ENCODE measurements at places on chromosomes 7 and 10.

- DNase-seq, result no peak
Observed at GRCh38 chr7:1700536-1701333, 30.7 kb downstream of the ELFN1 start.

DNA sequence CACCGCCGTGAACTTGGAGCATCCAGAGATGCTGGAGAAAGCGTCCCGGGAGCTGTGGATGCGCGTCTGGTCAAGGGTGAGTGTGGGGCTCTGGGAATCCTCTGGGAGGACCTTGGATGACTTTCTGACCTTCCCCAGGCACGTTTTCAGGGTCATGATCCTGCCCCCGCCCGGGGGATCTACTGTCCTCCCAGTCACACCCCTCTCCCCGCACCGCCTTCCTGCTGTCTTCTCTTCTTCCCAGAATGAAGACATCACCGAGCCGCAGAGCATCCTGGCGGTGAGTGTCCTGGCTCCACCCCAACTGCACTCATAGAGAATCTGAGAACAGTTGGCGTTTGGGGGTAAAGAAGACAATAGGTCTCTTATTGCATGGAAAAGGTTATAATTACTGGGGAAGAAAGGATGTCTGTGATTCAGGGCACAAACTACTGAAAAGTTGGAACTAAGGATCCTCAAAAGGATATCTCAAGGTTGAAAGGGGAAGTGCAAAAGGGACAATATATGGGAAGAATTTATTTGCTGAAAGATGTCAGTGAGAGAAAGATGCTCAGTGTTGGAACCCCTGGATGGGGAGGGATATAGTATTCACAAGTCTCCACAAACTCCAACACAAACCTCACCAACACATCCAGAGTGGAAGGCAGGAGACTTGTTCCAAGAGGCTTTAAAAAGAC lies 1.9 kb downstream of the GSTK1 start:
- no peak for DNase-seq

- no peak for DNase-seq
Observed at GRCh38 chr7:159121068-159121467, 23.6 kb downstream of the VIPR2 start.

GRCh38 chr10:111956841-111957240 lies 226.7 kb downstream of the GPAM start:
- no peak for DNase-seq

DNA sequence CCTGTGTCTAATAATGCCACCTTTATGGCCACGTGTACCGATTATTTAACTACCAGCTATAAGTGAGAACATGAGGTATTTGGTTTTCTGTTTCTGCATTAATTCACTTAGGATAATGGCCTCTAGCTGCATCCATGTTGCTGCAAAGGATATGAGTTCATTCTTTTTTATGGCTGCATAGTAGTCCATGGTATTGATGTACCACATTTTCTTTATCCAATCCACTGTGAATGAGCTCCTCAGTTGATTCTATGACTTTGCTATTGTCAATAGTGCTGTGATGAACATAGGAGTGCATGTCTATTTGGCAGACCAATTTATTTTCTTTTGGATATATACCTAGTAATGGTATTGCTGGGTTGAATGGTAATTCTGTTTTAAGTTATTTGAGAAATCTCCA lies 96.4 kb downstream of the SLC25A40 start:
- no peak for DNase-seq

DNA sequence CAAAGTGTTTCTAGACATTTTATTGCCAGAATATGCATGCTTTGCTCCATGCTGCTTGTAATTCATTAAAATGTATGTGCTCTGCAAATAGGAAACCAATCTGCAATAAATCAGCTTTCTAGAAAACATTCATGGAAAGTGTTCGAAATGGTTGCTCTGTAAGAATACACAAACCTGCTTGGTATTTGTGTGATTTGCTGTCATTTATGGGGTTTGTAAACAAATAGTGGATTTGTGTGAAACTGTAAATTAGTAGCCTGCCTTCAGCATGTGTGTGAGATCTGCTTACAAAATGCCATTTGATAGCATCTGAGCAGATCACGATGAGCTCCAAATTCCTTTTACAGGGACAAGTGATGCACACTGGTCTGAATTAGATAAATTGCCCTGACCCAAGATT lies 219.0 kb upstream of the CSTF2T start:
- DNase-seq, result no peak

DNA sequence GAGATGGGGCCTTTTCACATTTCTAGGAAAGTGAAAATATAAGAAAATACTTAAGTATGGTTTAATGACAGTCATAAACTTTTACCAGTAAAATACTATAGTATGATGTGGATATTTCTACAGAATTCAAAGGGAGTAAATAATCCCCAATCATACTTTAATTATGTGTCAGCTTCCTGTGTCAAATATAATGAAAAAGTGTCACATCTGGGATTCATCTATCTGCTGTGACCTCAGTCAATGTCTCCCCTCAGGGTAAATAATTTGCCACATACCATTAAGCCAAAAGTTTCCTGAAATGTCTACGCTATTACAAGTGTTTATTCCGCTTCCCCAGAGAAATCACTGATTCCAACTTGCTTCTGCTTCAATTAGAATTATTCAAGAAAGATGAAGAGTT lies 110.5 kb downstream of the ITGA8 start:
- no peak for DNase-seq

- DNase-seq, result no peak
Observed at GRCh38 chr10:73855413-73855812, 18.9 kb downstream of the CAMK2G start.

GRCh38 chr10:62708569-62708968 lies 96.0 kb upstream of the ADO start:
- DNase-seq, result no peak

DNA sequence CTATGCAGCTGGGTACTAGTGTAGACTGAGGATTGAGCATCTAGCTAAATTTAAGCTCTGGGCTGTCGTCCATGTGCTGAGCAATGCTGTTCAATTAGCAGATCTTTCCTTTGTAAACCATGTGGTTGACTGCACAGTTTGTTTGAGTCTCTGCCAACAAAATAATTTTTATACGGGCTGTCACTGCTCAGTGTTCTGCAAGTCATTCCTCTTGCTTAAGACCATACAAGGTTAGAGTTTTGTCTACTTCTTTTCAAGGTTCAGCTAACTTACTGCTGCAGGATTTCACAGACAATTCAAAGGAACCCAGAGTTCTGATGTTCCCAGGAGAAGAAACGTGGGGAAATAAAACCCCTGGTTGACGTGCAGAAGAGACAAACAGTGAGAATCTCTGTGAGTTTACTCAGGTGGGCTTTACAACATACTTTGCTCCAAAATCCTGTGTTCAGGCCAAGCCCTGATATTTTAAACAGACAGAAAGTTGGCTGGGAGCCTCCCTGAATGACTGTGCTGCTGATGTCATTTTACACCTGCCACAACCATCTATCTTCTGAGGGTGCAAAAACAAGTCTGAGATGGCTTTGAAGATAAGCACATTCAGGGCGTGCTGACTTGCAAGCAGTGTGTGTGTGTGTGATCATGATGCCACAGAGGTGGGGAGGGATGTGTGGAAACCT lies 177.1 kb upstream of the SVIL start:
- no peak for DNase-seq

GRCh38 chr7:5429253-5429856 lies 5.7 kb upstream of the TNRC18 start:
- no peak for DNase-seq

DNA sequence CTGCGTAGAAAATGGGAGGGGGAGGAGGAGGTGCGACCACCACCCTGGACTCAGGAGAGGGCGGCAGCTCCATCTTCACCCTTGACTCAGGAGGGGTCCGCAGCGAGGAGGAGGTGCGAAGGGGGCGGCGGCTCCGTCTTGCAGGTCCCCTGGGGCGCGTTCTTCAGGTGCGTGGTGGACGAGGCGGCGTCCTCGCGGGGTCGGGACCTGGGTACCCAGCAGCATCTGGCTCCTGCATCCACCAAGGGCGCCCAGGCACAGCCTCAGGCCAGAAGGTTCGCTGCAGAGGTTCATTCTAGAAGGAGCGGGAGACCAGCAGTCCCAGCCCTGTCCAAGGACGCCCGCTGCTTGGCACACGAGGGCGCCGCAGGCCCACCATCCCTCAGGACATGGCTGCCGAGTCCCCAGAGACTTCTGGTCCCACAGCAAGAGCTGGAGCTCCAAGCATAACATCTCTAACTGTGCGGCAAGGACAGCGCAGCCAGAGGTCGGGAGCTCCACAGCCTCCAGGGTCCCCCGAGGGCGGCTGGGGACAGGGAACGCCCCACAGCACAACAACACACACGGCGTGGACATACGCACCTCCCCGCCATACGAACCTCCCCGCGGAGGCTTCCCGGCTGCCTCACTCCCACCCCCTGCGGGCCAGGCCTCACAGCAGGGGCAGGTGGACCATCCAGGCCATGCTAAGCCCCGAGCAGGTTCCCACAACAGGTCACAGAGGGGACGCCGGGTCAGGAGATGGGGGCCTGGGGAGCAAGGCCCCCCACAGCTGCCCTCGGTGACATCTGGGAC lies 16.8 kb upstream of the DPYSL4 start:
- DNase-seq, result no peak

- no peak for DNase-seq
Observed at GRCh38 chr10:97215619-97216260, 30.0 kb upstream of the SLIT1 start.

- DNase-seq, result no peak
Observed at GRCh38 chr7:38215115-38215514, 37.1 kb downstream of the STARD3NL start.

DNA sequence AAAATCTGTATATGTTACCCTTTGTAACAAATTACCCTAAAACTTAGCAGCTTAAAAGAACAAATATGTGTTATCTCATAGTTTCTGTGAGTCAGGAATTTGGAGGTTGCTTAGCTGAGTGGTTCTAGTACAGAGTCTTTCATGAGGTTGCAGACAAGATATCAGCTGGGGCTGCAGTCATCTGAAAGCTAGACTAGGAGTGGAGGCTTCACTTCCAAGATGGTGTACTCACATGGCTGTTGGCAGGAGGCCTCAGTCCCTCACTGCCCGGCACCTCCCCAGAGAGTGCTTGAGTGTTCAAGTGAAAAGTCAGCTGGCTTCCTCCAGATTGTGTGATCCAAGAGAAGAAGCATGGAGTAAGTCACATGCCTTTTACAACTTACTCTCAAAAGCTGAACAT lies 16.9 kb upstream of the GGCT start:
- DNase-seq, result no peak

- DNase-seq, result no peak
Observed at GRCh38 chr10:76206797-76207352, 775.5 kb downstream of the LRMDA start.

DNA sequence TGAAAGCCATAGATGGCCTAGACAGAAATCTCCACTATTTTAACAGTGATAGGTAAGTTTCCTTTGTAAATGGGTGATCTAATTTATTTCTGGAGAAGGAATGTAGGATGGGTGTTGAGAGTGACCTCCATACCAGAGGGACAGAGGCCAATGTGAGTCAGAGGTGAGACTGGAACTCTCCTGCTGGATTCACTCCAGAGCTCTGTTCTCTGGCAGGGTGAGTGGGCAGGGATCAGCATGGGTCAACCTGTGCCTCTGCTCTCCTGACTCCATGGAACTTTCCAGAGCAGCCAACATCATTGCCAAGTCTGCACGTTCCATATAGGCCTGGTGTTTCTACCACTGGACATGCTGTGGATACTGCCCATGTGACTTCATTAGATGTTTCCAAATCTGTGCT lies 11.4 kb downstream of the AKR1C3 start:
- DNase-seq, result no peak

- no peak for DNase-seq
Observed at GRCh38 chr7:154640266-154640865, 362.6 kb downstream of the PAXIP1 start.

GRCh38 chr10:52004342-52004949 lies 305.1 kb upstream of the CSTF2T start:
- no peak for DNase-seq

- DNase-seq, result no peak
Observed at GRCh38 chr10:51629934-51630639, 69.3 kb downstream of the CSTF2T start.

DNA sequence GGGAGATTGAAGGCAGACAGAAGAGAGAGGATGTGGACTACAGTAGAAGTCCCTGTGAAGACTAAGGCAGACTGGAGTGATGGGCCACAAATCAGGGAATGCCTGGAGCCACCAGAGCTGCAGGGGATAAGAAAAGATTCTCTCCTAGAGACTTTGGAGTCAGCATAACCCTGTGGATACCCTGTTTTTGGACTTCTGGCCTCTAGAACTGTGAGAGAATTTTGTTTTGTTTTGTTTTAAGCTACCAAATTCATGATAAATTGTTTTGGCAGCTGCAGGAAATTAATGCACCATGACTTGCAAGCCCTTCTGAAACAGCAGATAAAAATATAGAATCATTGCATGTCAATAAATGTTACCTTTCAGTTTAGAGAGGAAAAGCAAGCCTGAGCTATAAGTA lies 41.3 kb downstream of the INHBA start:
- DNase-seq, result no peak

GRCh38 chr10:118873738-118874105 lies 119.0 kb upstream of the CACUL1 start:
- no peak for DNase-seq

DNA sequence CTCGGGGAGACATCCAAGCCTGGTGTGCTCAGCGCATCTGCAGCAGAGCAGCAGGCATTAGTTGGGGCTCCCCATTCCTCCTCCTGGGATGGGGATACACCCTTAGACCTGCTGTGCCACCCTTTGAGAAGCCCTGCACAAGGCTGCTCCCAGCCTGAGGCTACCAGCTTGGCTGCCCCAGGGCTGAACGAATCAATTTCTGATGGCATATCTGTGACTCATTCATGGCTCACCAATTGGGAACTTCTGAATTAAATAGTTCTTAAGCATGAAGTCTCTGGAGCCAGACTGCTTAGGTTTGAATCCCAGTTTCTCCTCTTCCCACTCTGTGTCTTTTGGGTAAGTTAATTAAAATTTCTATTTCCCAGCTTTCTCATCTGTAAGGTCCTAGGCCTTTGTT lies 16.3 kb upstream of the GLI3 start:
- DNase-seq, result no peak

DNA sequence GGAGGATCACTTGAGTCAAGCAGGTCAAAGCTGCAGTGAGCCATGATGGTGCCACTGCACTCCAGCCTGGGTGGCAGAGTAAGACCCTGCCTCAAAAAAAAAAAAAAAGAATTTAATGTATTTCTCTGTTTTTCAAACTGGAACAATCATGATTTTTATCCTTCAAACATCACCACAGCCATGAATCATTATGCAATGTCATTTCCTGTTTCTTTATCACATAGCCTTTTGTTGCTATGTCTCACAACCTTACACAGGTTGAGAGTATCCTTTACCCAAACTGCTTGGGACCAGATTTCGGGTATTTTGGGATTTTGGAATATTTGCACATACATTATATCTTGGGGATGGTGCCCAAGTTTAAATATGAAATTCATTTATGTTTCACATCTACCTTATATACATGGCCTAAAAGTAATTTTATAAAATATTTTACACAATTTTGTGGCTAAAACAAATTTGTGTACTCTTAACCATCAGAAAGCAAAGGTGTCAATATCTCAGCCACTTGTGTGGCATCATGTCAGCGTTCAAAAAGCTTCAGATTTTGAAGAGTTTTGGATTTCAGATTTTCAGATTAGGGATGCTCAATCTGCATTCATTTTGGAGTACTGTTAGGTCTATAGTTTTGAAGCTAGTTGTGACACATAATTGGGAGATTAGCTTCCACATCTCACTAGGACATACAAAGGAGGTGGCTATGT lies 8.2 kb downstream of the NT5C3A start:
- DNase-seq, result no peak

Data from activated T-helper 1 cell treated with anti-CD3 and anti-CD28 coated beads, Interleukin-2, amount 50 U/mL, for 16 hours (primary cell).